ENCODE measurements at places on chromosomes 5 and 9.

DNA sequence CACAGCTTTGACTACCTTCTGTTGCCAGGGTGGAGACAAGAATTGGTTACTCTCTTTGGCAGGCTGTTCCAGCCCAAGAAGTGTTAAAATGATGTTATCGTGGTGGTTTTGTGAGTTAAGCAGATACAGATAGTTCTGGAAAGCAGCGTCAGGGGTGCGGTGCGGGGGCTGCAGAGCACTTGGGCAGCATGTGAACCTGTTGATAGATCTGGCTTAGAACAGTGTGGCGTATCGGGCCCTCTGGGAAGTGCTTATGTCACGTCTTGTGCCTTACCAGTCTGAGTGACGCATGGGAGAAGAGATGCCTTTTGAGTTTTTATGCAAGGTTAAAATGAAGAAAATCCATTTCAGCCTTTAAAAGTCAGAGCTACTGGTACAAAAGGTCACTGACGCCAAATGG lies 152.5 kb downstream of the PRKACG start:
- DNase-seq, result no peak

DNA sequence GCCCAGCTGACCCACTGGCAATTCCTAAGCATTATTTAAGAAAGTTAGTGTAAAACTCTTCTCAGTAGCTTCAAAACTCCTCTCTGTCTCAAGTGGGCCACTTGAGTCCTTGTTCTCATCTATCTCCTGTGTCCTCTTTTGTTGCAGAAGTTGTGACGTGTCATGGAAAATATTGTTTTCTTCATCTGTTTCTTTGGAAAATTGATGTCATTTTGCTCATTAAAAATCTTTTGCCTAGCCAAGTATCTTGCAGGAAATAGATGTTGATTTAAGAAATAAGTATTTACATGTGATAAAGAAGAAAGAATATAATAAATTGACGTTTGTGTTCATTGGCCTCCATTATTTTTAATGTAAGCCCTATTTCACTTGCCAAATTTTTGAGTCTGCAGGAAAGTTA lies 1158.4 kb upstream of the SEMA6A start:
- DNase-seq, result no peak

- no peak for DNase-seq
Observed at GRCh38 chr9:130824079-130824478, 11.0 kb upstream of the ABL1 start.

DNA sequence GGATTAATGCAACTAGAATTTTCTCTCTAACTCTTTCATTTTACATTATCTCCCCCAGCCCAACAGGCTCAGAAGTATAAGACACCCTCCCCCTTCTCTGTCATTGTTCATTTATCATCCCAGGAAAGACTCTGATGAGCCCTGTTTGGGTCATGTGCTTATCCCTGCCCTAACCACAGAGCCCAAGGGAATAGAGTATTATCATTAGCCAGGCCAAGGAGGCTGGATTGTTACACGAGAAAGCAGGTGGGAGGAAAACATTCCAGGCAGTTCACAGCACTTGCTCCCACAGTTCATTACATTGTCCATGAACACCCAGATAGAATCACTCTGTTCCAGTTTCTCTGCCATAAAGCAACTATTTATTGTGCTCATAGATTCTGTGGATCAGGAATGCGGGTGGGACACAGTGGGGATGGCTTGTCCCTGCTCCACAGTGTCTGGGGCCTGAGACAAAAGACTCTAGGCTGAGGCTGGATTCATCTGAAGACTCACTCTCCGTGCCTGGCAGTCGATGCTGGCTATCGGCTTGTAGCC lies 59.5 kb upstream of the TMEM215 start:
- DNase-seq, result no peak

- DNase-seq, result no peak
Observed at GRCh38 chr5:3542158-3542557, 53.5 kb upstream of the IRX1 start.

DNA sequence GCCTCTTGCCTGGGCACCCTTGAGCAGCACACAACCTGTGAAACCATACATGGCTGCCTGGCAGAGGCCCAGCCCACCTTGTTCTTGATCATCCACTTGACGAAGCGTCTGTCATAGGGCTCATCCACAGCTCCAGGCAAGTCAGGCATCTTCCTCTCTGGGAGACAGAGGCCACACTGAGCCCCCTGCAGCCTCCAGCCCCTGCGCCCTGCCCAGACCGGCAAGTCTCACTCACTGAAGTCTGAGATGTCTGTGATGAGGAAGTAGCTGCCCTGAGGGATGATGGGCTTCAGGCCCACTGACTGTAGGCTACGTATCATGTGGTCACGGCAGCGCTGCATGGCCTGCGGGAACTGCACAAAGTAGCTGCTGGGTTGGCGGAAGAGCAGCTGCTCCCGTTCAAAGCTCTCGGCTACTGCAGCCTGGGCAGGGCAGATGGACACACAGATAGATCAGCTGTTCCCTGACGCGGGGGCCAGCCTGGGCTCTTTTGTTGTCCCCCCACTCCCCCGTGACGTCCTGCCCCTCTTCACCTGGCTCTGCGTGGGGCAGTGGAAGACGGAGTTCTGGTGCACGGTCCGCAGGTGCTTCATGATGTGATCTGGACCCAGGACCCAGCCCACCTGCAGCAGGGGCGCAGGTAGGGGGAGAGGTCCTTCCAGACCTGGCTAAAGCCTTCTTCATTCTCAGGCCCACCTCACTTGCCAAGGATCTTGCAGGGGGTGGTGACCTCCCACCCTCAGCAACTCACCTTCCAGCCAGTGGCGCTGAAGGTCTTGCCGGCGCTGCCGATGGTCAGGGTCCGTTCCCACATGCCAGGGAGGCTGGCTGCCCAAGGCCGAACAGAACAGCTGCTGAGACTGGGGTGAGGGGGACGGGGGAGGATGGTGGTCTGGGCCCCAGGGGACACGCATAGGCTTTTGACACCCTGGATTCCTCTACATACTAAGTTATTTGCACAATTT lies 5.9 kb upstream of the SPOUT1 start:
- DNase-seq, result no peak

GRCh38 chr9:137311171-137311985 lies 9.3 kb upstream of the NRARP start:
- peak; percentile 22 for DNase-seq

- peak; percentile 18 for DNase-seq
Observed at GRCh38 chr9:111095441-111095840, 57.2 kb upstream of the LPAR1 start.

DNA sequence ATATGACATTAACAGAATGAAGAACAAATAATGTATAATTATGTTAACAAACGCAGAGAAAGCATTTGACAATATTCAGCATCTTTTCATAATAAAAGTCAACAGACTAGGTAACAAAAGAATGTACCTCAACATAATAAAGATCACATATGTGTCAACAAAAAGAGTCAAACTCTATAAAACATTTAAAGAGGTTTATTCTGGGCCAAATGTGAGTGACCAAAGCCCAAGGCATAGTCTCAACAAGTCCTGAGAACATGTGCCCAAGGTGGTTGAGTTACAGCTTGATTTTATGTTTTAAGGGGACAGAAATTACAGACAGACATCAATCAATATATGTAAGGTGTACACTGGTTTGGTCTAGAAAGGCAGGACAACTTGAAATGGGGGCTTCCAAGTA lies 19.4 kb downstream of the BTNL8 start:
- no peak for DNase-seq

- DNase-seq, result no peak
Observed at GRCh38 chr9:70411930-70412831, 2.3 kb downstream of the KLF9 start.

DNA sequence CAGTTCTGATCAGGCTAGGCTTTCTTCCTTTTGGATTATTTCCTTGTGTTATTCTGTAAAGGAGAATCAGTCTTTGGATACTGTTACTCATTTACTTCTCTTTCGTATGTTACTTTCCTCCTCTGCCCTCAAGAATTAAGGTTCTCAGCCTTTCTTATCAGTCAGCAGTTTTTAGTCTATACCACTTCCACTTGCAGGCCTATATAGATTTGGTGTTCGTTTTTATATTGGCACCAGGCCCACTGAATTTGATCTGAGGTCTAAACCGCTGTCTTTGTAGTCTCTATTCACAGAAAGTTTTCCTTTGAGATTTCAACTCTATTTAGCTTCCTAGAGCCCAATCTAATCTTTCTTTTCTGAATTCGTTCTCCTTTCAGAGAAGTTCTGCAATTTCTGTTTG lies 62.8 kb downstream of the ERBIN start:
- DNase-seq, result no peak

DNA sequence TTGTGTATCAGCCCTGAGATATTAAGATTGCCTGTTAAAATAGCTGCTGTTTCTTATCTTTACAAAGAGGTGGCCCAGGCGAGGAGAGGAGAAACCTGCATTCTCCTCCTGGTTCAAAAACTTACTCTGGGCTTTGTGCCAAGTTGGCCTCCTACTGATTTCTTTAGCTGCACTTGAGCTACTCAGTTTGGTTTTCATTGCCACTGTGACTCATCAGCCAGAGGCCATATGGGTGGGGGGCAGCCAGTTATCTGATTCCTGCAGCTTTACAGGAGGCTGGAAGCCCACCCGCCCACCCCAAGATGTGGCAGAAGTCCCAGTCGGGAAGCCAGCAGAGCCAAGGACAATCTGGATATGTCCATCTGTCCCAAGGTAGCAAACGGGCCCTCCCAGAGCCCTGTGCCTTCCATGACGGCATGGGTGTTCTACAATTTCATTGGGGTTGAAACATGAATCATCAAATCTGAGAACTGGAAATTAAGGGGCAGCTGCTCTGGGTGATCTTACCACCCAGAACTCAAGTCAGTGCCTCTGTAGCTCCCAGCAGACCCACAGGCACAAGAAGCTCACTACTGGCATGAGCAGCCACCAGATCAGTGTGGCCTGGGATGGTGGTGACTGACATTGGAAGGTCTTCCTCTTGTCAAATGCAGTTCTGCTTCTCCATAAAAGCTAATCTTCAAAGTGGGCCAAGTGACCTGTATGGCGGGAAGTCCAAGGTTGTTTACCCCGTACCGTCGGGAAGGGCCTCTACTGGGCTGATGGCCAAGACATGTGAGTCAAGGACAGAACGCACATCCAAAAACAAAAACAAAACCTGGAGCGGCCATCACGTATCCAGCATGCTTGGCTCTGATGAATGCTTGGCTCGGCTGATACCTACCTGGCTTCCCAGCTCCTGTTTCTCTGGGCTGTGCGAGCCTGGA lies 15.6 kb downstream of the FCN2 start:
- no peak for DNase-seq

GRCh38 chr9:93812410-93812668 lies 142.8 kb downstream of the BARX1 start:
- DNase-seq, result no peak

- no peak for DNase-seq
Observed at GRCh38 chr9:118088090-118088489, 383.9 kb downstream of the TLR4 start.

GRCh38 chr9:68832861-68833518 lies 128.0 kb downstream of the PIP5K1B start:
- no peak for DNase-seq

GRCh38 chr5:175443514-175444059 lies 395 bp downstream of the DRD1 start:
- no peak for DNase-seq

- no peak for DNase-seq
Observed at GRCh38 chr9:89935801-89936200, 331.0 kb downstream of the GADD45G start.

DNA sequence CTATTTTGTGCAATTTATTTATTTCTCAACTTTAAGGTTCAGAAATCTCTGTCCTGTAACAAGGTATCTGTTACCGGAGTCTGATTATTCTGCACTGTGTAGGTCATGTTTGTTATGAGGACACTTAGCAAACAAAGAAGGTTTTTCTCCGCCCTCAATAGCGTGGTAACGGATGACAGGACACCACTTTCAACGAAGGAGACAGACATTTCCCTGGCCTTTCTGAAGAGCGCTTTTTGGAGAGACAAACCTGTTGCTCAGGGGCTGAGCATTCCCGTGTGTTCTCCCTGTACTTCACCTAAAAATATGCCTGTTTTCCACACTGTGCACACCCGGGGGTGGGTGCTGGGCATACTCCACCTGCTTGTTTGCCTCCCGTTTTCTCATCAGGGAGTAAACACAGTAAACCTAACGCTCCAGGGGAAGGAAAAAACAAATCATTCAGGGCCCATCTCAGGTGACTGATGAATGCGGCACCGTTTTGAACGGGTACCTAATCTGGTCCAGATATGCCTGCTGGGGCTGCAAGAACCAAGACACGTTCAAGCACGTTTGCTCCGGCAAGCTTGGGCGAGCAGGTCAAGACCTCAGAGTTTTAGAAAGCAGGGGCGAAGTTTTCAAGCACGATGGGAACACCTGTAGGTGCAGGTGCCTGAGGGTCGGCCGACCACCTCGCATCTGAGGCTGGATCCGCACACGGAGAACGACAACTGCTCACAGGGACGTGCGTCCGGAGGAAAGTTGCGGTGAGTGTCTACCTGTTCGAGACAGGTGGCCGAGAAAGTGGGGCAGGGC lies 859 bp downstream of the RETREG1 start:
- DNase-seq, result no peak

GRCh38 chr5:123035360-123035917 lies 1.1 kb downstream of the PPIC start:
- DNase-seq, result no peak

DNA sequence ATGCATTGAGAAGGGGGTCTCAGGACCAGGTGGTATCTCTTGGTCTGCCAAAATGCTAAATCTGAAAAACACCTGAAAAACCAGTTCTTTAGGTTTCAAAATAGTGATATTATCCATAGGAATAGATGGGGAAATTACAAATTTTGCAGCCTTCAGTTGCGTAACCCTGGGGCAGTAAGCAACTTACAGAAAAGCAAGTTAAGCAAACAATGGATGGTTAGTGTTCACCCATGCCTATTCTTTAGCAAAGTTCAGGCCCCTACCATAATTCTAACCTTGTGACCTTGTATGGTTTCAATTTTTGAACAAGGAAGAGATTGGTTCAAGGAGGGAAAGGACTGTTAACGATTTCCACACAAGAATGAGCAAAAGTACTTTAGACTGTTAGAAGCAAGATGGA lies 24.5 kb downstream of the GLRX start:
- no peak for DNase-seq

GRCh38 chr9:112532427-112532826 lies 45.8 kb downstream of the KIAA1958 start:
- DNase-seq, result no peak

DNA sequence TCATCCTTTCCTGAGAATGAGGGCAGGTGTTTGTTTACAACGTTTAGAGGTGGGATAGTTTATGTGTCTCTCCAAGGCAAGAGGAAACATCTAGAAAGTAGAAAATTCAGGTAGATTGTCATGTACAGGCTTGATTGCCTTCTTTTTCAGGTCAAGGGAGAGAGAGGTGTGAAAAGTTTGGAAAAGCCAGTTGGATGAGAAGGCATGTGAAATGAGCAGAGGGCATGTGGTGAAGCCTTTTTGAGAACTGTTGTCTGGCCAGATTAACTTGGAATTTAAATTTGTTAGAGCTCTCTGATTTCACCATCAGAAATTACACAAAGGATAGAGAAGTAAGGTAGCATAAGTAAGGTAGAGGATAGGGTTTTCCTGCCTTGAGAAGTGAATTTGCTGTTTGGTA lies 74.6 kb downstream of the SNX24 start:
- no peak for DNase-seq
